ENCODE measurements at places on chromosomes 13 and 19.
A peak's percentile ranks its signal among the peaks of the same experiment; 100 is the strongest.

- no peak for DNase-seq
Observed at GRCh38 chr19:8518536-8518935, 4.6 kb upstream of the ZNF414 start.

DNA sequence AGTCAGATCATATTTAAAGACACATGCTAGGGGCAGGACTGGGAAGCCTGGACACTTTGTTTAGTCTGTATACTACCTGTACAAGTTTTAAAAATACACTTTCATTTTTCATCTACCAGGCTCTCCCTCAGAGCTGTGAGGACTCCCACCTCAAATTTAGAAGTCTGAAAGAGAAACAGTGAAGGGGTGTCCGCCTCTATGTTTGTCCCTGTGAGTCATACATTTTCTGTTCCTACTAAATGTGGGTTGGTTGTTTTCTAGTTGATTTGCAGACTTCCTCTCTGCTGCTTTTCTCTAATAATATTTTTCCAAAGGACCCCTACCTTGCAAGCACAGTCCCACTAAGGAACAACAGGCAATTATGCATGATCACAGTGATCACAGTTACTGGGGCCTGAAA lies 110.5 kb downstream of the ENOX1 start:
- DNase-seq, result no peak

DNA sequence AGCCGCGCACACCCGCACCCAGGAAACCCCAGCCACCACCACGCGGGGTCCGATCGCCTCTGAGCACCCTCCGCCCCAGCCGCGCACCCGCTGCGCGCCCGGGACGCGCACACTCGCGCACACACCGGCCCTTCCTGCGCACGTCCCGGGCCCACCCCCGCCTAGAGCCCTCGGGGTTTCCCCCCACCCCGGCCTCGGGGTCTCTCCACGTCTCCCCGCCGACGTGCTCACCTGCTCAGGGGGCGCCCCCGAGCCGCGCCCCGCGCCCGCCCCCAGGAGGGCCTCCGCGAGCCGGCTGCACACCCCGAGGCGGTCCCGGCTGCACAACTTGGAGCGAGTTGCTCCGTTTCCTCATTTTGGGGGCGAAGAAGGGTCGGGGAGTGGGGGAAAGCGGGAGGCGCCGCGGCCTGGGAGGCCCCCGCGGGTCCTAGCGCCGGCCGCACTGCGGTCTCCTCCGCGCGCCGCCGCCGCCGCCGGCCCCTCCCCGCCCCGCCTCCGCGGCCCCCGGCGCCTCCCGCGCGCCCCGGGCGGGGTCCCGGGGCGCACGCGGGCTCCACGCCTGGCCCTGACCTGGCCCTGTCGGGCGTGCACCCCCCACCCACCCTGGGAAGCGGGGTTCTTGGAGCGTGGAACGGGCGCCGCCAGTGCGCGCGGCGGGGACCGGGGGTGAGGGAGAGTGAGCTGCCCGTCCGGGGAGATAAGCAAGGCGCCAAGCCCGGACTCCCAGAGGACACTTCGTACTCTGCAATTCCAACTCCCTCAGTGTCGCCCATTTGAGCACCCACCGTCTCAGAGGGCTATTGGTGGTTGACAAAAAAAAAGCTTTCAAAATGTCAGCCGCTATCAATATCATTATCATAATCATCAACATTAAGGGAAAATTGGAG lies at the start of gene MATK:
TSS of gene MATK (minus strand) at position 444 of the 887 bp plus-strand sequence. CDS start 1,246 bp downstream, outside the sequence.
- no peak for DNase-seq

DNA sequence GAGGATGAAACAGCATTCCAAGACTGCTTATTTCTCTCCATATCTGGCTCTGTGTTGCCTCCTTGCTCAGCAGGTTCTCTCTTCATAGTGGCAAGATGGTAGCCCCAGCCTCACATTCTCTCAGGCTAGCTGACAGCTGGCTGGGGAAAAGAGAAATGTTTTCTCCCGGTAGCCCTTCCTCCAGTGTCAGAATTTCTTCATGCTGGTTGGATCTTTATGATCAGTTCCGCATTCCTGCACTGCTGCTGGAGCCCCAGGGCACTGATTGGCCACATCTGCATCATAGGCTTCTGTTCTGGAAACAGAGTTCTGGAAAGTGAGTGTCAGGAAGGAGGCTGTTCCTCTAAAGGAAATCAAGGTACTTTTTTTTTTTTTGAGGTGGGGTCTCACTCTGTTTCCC lies 24.6 kb downstream of the POP4 start:
- no peak for DNase-seq

GRCh38 chr13:100392709-100393630 lies 195.6 kb downstream of the GGACT start:
- peak; percentile 100 for DNase-seq

DNA sequence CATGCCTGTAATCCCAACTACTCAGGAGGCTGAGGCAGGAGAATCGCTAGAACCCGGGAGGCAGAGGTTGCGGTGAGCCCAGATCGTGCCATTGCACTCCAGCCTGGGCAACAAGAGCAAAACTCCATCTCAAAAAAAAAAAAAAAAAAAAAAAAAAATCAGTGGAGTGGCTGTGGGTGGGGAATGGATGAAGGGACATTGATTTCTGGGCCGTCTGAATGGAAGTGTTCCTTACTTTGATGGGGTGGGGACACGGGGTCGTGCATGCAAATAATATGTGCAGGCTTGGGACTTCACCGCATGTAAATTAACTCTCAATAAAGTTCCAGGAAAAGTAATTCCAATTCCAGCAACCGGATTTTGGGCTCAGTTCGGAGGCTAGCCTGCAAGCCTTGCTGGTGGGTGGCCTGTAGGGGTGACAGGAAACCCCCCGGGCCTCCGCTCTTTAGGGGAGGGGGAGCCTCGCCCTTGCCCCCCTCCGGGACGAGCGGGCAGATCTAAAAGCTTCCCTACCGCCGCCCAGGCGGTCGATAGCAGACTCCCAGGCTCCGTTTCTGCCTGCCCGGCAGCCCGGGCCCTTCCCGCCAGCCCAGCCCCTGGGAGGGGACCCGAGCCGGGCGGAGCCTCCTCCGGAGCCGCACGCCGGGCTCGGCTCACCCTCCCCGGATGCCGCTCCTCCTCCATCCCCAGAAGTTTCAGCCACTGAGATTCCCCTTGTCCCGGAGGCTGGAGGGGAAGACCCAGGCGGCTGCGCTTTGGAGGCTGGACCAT lies 48.0 kb upstream of the ADGRE5 start:
- DNase-seq, result peak; percentile 20

DNA sequence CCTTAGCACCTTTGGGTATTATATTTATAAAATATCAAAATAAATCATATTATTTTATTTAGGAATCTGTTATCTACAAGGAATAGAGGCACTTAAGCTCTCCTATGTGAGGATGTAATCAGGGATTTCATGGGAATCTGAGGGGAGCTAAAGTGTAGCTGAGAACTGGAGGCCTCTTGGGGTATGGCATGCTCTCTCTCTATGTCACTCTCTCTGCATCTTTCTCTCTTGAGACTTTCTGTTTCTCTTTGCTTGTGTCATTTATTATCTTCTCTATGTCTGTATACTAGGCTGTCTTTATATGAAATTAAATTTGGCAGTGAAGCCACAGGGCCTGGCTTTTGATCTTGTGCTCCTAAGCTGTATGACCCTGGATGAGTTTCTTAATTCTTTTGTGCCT lies 37.7 kb upstream of the SCEL start:
- no peak for DNase-seq

GRCh38 chr13:28542804-28543203 lies 47.9 kb upstream of the FLT1 start:
- DNase-seq, result no peak

DNA sequence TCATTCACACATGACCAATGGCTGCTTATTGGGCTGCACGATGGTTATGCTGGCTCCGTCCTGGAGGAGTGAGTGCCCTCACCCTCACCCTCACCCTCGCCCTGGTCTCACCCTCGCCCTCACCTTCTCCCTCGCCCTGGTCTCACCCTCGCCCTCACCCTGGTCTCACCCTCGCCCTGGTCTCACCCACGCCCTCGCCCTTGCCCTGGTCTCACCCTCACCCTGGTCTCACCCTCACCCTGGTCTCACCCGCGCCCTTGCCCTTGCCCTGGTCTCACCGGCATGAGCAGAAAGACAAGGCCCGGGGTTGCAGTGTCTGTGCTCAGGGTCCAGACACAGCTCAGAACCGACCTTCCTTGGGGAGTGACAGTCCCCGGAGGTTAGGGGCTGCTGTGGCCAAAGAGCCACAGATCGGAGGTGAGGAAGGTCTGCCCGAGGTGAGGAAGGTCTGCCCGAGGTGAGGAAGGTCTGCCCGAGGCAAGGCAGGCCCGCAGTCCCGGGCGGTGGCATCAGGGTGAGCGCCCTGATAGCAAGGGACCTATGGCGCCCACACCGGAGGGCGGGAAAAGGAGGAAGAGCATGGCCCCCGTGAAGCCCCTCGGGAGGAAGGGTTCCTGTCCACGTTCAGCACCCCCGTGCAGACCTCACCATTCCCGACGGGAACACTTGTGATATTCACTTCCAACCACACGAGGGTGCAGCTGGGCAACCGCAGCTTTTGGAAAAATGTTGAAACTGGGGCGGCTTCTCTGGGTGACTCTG lies 65.6 kb downstream of the MCF2L start:
- DNase-seq, result peak; percentile 36

GRCh38 chr13:41809962-41810361 lies 150.9 kb downstream of the VWA8 start:
- DNase-seq, result no peak

DNA sequence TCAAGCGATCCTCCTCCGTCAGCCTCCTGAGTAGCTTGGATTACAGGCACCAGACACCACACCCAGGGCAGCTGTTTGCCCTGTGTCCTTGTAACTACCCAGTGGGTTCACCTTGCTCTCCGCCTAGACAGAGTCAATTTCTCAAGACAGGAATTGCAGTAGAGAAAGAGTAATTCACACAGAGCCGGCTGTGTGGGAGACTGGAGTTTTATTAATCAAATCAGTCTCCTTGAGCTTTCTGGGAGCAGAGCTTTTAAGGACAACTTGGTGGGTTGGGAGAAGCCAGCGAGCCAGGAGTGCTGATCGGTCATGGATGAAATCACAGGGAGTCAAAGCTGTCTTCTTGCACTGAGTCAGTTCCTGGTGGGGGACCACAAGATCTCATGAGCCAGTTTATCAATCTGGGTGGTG lies 20.6 kb upstream of the ADGRE1 start:
- DNase-seq, result no peak

DNA sequence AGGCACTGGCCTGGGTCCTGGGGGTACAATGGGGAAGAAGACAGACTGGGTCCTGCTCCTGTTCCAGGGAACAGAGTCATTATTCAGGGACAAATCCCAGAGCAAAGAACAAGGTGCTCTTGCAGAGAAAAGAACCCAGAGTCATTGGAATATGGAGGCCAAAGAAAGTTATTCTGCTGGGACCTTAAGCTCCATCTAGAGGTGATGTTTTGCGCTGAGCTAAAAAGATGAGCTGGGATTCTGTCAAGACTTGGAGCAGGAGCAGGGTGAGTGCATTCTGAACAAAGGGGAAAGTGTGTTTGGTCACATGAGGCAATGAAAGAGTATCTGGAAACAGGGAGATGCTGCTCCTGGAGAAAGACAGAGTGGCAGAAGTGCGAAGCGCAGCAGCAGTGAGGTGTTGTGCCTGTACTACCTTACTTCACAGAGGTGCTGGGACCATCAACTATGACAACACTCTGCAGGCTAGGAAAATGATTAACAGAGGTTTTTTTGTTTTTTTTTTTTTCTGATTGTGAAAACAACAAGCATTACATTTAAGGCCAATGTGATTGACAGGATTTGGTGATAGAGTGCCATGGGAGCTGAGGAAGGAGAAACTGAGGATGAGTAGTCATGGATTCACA lies 95.3 kb upstream of the TNFSF11 start:
- DNase-seq, result no peak
